Activated CD4-positive, alpha-beta T cell treated with anti-CD3 and anti-CD28 coated beads, Interleukin-2, amount 10 ng/mL, durations not matched to agents 7 days and 5 days (primary cell): ENCODE measurements at places on chromosomes 12 and 14.

GRCh38 chr14:56949828-56950227 lies 139.5 kb upstream of the OTX2 start:
- DNase-seq, result no peak

DNA sequence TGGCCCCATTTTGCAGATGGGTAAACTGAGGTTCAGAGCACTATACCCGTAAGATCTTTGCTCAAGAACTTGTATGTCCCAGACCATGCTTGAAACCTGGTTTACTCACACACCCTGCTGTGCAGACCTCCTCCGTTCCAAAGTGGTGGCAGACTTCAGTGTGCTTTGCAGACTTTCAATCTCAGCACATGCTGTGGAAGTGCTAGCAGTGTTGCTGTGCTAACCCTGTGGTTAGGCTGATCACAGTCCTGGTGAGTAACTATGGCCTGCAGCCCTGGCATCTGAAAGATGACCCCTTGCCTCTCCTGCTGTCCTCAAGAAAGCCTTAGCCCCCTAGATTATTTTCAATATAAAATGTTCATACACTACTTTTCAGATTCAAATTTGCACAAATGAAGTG lies 450.6 kb downstream of the DPF3 start:
- no peak for DNase-seq

GRCh38 chr14:75793806-75794205 lies 132.8 kb downstream of the TTLL5 start:
- no peak for DNase-seq

GRCh38 chr12:56688846-56689109 lies 694 bp upstream of the PTGES3 start:
- no peak for DNase-seq

GRCh38 chr12:53402871-53403270 lies 20.8 kb upstream of the AMHR2 start:
- DNase-seq, result no peak

GRCh38 chr12:23349564-23349963 lies 599.9 kb downstream of the SOX5 start:
- DNase-seq, result no peak

DNA sequence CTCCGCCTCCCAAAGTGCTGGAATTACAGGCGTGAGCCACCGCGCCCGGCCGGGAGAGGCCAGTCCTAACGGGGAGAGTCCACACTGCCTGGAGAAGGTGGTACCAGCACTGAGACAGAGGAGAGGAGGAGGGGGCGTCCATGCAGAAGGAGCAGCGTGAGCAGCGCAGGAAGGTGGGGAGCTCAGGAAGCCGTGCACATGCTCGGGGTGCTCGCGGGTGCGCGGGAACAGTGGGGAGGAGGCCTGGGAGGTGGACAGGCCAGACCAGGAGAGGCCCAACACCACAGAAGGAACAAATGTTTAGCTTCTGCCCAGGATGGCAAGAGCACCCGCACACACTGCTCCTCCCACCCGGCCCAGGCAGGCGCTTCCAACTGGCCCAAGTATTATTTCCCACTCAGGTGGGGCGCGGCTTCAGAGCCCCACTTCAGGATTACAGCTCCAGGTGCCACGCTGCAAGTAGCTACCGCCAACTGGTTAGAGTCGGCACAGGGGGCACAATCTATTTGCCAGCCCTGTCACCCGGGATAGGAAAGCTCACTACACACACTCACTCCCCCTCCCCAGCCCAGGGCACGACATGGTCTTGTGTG lies 80.8 kb upstream of the BCL11B start:
- DNase-seq, result no peak

DNA sequence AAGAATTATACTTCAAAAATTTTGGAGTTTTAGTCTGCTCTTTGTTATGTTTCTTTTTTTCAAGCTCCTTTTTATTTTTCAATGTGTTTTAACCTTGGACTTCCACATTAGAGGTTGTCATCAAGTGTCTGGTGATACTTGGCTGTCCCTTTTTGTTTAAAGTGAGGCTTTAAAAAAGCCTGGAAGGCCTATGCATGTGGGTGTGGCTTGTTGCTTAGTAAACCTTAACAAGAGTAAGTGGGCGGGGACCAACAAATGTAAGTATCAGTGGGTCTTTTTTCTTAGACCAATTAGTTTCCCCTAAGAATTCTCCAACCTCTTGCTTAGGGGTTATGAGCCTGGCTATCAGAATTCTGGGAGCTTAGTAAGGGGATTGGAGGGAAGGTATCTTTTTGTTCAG lies 26.4 kb downstream of the HCFC2 start:
- DNase-seq, result no peak
